ENCODE measurements at places on chromosomes 3 and 15. TPM values are rescaled to one million over a fixed set of nuclear protein-coding genes. Genes with fewer than 3 reads are reported as not detected.

C2CD4A gene
- 1.1 TPM for total RNA-seq

CLDN18 gene
- not detected for total RNA-seq

ILDR1 gene
- not detected for total RNA-seq

TERC gene
- total RNA-seq, result 10.0 TPM

XCR1 gene
- total RNA-seq, result not detected

FES gene
- 58.1 TPM for total RNA-seq

SLC35A5 gene
- 25.6 TPM for total RNA-seq

ADPRH gene
- total RNA-seq, result 8.0 TPM

EFL1 gene
- 21.9 TPM for total RNA-seq

ALG1L2 gene
- total RNA-seq, result not detected

NDN gene
- 19.2 TPM for total RNA-seq

GRCh38 chr3:73451301-73451944 lies 173.3 kb downstream of the PDZRN3 start:
- no peak for DNase-seq

GRCh38 chr15:69719527-69720240 lies 267.1 kb downstream of the RPLP1 start:
- DNase-seq, result no peak

DNA sequence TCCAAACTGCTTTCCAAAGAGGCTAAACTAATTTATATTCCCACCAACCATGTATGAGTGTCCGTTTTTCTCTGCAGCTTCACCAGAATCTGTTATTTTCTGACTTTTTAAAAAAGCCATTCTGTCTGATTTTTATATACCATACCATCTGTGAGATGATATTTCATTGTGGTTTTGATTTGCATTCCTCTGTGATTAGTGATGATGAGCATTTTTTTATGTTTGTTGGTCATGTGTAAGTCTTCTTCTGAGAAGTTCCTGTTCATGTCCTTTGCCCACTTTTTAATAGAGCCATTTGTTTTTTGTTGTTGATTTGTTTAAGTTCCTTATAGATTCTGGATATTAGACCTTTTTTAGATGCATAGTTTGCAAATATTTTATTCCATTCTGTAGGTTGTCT lies 179.4 kb upstream of the ALCAM start:
- no peak for DNase-seq

GRCh38 chr3:56001537-56001936 lies 466.7 kb downstream of the ERC2 start:
- DNase-seq, result no peak

DNA sequence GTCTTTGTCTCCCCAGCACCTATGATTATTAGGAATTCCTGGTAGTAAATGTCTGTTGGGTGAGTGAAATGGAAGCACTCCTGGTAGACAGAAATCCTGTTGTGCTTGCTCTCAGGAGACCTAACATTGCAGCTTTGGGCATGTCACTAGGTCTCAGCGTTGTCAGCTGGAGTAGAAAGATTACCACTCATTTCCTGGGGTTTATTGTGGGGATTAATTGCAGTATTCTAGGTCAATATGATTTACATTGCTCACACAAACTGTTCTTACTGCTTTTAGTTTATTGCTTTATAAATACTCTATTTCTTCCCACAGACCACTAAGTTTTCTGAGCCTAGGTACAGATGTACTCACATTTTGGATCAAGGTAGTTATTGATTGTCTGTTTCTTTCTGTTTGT lies 5.1 kb downstream of the TSEN2 start:
- DNase-seq, result no peak

DNA sequence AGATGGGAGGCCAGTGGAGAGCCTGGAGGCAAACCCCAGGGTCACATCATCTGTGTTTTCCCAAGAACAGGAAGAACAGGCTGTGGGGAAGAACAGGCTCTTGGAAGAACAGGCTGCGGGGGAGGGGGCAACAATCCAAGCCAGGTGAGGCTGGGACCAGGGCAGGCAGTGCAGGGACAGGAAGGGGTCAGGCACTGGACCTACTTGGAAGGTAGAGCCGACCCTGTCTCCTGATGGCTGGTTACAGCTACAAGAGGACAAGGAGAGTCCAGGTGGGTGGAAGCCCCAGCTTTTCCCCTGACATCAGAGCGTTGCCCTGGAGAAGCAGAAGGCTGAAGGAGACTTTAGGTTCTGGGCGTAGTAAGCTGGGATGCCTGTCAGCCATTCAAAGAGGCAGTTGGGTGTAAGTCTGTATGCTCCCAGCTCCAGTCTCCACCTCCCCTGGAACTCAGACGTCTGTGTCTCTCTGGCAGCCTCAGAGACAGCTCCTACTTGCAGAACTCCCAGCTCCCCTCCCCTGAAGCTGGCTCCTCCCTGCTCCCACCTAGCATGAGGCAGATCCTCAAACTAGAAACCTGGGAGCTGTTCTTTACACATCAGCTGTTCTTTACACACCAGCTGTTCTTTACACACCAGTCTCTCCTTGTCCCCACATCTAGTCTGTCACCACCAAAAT lies 130.9 kb downstream of the DNAJB8 start:
- no peak for DNase-seq

GRCh38 chr3:72629191-72629631 lies 219.0 kb downstream of the SHQ1 start:
- no peak for DNase-seq

DNA sequence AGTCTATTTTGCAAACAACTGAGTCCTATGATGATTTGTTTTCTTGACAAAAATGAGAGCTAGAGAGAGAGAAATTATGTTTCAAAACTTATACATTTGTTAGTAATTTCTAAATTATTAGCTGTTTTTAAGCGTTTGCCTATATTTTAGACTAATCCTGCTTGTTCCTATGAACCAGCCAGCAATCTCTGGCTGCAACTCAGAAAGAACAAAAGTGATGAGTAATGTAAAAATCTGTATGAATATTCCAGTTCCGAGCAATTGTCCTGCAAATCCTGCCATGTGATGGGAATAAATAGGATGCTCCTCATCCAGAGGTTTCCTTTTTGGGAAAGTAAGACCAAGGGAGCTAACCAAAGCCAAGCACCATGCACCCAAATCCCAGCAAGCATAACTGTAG lies 228.3 kb upstream of the GBE1 start:
- DNase-seq, result no peak

DNA sequence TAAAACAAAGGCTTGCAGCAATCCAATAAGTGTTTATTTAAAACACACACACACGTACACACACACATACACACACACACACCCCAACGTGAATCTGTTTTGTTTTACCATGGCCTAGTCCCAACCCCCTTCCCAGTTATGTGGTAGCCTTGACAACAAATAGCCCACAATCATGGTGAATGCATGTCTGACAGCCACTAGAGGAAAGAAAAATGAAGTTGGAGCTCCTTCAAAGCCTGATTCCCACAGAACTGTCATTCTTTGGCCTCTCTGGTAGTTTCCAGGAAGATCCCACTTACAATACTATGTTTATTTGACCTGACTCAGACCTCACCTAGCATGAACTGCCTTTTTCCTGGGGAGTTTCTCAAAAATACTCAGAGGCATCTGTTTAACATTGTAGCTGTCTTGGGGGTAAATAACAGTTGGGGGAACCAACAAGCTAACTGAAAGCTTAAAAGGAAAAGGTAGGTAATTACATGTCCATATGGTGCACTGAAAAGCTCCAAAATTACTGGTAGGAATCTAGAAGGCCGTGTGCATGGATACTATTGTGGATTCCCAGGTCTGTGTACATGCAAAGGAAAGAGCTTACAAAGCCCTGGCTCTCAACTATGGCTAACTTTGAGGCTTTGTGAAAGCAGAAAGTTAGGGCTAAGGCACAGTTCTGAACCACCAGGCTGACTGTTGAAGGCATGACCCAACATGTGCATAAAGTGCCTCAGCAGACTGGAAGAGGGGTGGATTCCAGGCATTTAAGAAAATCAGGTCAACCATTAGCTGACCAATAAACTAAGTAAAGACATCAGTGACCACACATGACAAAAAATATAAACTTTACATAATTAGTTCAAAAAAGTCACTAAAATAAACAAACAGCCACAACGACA lies 65.3 kb downstream of the FAIM start:
- peak; percentile 27 for DNase-seq

DNA sequence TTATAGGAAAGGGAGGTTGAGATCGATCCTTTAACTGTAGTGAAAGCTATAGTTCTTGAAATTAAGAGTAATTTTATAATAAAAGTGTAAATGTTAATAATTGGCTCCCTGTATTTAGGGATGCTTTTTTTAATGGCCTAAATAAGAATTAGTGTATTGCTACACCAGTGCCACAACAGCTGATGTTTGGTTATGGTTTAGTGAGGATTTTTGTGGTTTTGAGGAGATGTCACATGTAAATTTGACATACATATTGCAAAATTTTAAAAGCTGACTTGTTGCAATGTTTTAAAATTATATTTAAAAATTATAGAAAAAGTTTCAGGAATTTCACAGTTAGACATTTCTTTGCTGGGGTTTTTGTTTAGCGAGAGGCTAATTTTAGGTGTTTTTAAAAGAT lies 3.9 kb downstream of the TSC22D2 start:
- no peak for DNase-seq

DNA sequence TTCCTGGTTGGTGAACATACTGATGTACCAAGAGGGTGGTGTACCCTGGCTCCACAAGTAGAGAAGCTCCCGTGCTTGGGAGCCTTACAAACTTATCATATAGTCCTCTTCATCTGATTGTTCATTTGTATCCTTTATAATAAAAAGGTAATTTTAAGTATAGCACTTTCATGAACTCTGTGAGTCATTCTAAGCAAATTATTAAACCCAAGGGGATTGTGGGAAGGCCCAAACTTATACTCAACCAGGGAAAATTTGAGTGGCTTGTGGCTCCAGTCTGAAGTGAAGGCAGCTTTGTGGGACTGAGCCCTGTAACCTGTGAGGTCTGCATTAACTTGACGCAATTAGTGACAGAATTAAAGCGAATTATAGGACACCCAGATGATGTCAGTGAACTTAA lies 29.0 kb downstream of the TTBK2 start:
- peak; percentile 14 for DNase-seq

DNA sequence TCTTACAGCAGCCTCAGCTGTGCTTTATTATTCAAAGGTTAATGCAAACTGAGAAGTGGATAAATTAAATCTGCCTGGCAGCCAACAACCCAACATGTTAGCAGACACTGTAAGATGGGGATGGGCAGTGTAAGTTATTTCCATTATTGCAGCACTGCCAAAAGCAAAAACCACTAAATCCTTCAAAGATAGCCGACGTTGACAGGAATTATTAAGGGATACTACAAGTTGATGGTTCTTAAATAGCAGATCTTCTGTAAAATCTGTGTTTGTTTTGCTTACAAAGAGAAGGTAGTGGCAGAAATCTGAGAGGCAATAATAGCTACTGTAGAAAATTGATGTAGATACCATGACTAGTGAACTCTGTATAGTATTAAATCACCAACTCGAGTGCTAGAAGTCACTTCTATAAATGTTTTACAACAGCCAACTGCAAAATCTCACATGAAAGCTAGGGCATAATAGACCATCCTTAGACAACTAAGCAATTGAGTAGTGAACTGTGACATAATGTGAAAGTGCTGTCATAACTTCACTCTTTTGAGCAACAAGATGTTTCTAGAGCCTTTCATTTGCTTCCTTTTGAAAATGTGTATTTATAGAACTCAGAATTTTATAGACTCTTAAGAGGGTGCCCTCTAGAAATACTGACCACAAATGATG lies 278.6 kb downstream of the UBE2E2 start:
- no peak for DNase-seq

DNA sequence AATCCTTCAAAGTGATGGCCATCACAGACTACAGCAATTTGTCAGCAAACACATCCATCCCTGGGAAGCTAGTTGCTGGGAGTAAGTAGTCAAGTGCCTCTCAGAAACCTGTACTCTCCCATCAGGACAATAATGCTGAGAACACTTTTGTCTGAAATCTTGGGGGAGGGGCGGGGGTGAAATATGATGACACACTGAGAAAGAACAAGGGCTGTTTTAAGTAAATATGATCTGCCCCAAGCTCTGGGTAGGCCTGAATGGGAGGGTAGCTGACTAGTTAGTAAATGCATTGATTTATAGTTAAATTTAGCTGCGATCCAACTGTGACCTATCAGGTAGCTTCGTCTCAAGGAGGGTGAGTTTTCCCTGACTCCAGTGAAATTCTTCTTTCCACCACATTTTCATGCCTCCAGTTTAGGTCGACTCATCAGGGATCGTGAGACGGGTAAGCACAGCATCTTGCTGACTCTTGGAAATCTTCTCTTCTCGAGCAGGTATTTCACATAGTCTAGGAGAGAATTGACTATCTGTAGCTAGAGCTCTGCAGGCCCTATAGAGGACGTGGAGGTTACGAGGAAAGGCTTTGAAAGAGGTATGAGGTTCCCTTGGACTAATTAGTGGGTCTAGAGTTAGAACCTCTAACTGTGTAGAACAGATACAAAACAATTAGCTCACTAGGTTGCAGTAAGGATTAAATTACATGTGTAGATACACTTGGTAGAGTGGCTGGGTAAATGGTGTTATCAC lies 213.4 kb upstream of the SLC2A2 start:
- DNase-seq, result no peak

- peak; percentile 62 for DNase-seq
These were observed 7.1 kb downstream of the TJP1 start for GRCh38 chr15:29815000-29815710.

DNA sequence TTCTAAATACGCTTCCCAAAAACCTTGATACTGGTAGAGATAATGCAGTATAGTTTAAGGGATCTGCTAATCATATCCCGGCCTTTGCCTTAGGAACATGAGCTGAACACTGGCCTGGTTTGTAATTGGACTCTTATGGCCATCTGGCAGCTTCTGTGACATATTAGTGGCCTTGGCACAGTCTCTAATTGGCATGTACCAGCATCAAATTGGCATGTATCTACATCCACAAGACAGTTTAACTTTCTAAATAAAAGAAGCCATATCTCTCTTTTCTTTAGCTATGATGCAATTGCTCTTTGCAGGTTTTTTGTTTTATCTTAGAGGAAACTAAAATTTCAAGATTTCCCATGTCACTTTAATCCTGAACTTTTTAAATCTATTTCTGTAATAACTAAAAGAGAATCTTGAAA lies 44.6 kb upstream of the FILIP1L start:
- peak; percentile 54 for DNase-seq

DNA sequence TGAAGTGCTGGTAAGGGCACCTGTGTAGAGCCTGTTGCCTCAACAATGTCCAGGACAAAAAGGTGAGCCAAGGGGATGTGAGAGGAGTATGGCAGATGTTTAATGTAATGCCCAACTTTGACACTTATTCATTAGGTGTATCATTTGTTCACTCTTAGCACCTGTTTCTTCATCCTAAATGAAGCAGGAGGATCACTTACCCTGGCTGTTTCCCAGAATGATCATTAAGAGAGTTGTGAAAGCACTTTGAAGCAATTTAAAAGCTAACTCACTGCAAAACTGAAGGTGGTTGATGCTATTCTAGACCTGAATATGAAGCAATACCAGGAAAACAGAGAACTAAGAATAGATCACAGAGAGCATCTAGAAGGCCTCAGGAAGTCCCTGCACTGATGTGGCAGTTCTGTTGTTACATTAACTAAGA lies 3.4 kb upstream of the HHLA2 start:
- no peak for DNase-seq

GRCh38 chr3:32106929-32107362 lies 526 bp downstream of the GPD1L start:
- no peak for DNase-seq

DNA sequence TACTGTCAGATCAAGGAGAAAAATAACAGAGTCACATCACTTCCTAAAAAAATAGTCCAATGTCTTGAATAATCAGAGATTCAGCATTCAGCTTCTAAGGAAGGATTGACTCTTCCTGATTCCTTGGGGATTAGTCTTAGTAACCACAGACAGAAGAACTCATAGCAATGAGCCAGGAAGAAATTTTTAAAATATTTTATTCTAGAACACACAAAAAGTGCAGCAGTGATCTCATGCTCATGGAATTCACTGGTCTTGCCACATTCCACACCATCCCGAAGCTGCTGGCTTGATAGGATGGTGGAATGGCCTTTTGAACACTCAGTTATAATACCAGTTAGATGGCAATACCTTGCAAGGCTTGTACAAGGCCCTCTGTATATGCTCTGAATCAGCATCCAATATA lies 43.0 kb upstream of the ABI3BP start:
- peak; percentile 84 for DNase-seq
